Left lung (tissue), 14 donors: ENCODE measurements at places on chromosomes 5 and 9.

DNA sequence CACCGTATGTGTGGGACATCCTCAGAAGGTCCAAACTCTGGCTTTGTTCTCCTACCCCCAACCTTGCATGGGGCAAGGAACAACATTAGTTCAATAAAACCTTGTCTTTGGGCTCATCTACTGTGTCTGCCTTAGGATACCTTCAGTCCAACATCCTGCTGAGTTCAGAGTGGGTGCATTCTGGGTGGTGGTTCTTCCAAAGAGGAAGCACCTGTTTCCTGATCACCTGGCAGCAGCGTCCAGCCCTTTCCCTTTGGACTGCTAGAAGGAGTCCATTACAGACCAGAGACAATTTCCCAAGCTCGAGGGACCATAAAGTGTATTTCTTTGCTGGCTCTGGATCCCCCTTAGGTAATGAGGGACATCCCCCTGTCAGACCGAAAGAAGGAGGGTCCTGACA, 154.1 kb downstream of the SEMA6A start:
- no peak for DNase-seq

DNA sequence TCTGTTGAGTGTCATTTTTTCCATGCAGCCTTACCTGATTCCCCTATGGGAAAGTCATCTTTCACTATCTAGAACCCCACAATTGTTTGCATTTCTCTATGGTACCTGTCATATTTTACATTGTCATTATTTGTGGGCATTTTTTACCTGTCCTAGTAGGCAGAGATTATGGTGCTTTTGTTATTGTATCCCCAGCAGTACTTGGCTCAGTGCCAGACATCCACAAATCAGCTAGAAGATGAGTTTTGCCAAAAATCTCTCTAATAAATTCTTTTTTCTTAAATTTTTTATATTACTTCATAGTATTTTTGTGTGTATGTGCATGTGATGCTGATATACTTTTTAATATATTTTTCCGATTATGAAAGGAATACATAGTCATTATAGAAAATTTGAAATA, 13.2 kb downstream of the GARNL3 start:
- DNase-seq = no peak

DNA sequence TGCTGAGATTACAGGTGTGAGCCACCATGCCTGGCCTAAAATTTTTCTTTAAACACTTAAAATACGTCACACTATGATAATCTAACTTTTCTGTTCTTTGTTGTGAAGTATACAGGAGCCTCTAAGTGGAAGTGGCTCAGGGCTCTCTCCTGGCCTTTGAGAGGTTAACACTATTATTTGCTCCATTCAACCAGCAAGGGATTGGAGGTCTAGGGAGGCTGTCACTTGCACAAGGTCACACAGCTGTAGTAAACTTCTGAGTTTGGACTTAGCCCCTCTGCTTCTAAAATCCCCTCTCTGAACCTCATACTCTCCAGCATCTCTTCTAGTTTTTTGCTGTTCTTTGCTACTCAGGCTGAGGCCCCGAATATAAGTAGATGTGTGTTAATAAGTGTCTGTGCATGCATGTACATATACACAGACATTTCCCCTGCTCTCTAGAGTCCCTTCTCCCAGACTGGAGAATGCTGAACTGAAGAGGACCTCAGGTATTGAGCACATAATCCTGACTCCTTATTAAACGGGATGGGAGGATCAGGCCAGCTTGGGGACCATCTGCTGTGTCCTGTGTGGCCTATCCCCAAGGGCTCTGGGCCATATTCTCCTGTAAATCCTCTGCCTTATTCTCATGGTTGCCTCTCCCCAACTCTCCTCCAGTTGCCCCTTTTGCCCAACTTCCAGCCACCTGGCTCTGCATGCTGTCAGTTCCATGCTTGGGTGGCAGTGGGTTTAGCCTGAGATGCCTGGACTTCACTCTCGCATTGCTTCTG, 87.0 kb upstream of the SPRY4 start:
- no peak for DNase-seq

DNA sequence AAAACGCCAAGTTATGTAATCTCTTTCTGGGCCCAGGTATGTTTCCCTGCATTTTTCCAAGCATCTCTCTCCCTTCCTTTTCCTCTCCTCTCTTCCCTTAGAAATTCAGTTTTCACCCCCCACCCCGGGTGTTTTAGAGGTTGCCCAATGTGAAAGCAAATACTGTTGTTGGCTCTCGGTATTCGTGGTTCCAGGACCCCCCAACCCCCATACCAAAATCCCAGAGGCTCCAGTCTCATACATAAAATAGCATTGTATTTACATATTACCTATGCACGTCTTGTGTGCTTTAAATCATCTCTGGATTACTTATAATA, 48.8 kb downstream of the ACER2 start:
- no peak for DNase-seq
